ENCODE measurements at places on chromosomes 16 and 17. TPM values are rescaled to one million over a fixed set of nuclear protein-coding genes. Genes with fewer than 3 reads are reported as not detected.

Gene KRT40
- total RNA-seq = not detected

Gene RUNDC3A
- 1.8 TPM for total RNA-seq

Gene SLC16A13
- total RNA-seq = 0.19 TPM

Gene MOSMO
- 18.5 TPM for total RNA-seq

Gene GUCY2D
- not detected for total RNA-seq

Gene SPATA32
- total RNA-seq = not detected

Gene FGF11
- 1.3 TPM for total RNA-seq

Gene CDRT4
- 1.6 TPM for total RNA-seq

Gene MMP2
- total RNA-seq = 226 TPM

Gene KRTAP4-3
- not detected for total RNA-seq

DNA sequence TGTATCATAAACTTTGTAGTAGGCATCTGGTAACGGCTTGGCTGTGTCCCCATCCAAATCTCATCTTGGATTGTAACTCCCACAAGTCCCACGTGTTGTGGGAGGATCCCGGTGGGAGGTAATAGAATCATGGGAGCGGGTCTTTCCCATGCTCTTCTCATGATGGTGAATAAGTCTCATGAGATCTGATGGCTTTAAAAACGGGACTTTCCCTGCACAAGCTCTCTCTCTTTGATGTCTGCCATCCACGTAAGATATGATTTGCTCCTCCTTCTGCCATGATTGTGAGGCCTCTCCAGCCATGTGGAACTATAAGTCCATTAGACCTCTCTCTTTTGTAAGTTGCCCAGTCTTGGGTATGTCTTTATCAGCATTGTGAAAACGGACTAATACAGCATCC is 248.7 kb downstream of the SNX29 start:
- H3K27ac ChIP-seq = no peak overlapping the region
- no peaks in the 10 kb centered on the region for H3K27me3 ChIP-seq
- no peaks in the 10 kb centered on the region for H3K4me1 ChIP-seq
- no peaks in the 10 kb centered on the region for H3K36me3 ChIP-seq

- DNase-seq = no peak
- H3K27me3 ChIP-seq = no peaks in the 10 kb centered on the region
Observed at GRCh38 chr17:7477392-7478275, 1.8 kb downstream of the ZBTB4 start.

- H3K4me1 ChIP-seq = no peaks in the 10 kb centered on the region
- H3K27me3 ChIP-seq = no peaks in the 10 kb centered on the region
Observed at GRCh38 chr17:37430051-37430627, 23.5 kb downstream of the TADA2A start.

GRCh38 chr17:64148699-64149098 is 18.8 kb upstream of the ERN1 start:
- DNase-seq = no peak
- peak overlapping the region; percentile 38 for H3K27ac ChIP-seq
- H3K27me3 ChIP-seq = no peaks in the 10 kb centered on the region
- peaks cover 37% of the 10 kb centered on the region for H3K4me1 ChIP-seq

DNA sequence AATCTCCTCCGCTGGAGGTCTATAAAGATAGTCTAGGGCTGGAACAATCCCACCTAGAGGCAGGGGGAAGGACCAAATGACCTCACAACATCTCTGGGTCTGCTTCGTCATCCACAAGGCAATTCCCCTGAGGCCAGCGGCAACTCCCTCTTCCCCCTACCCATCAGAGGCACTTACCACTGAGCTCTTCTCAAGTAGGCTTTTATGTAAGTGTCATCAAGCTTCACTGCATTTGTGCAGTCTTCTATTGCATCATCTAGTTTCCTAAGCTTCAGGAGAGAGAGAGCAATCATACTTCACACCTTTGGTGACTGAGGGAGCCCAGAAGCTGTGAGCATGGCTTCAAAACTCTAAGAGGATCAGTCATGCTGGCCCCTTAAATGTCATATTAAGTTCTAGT is 21.0 kb downstream of the CNP start:
- DNase-seq = no peak
- H3K4me1 ChIP-seq = peaks cover 4% of the 10 kb centered on the region
- H3K4me3 ChIP-seq = no peak overlapping the region
- H3K27ac ChIP-seq = no peak overlapping the region

GRCh38 chr17:18626152-18626870 is 17.9 kb downstream of the TBC1D28 start:
- H3K4me3 ChIP-seq = peak overlapping the region; percentile 49
- no peaks in the 10 kb centered on the region for H3K27me3 ChIP-seq
- H3K36me3 ChIP-seq = no peaks in the 10 kb centered on the region
- no peak overlapping the region for H3K27ac ChIP-seq
- no peak for DNase-seq

DNA sequence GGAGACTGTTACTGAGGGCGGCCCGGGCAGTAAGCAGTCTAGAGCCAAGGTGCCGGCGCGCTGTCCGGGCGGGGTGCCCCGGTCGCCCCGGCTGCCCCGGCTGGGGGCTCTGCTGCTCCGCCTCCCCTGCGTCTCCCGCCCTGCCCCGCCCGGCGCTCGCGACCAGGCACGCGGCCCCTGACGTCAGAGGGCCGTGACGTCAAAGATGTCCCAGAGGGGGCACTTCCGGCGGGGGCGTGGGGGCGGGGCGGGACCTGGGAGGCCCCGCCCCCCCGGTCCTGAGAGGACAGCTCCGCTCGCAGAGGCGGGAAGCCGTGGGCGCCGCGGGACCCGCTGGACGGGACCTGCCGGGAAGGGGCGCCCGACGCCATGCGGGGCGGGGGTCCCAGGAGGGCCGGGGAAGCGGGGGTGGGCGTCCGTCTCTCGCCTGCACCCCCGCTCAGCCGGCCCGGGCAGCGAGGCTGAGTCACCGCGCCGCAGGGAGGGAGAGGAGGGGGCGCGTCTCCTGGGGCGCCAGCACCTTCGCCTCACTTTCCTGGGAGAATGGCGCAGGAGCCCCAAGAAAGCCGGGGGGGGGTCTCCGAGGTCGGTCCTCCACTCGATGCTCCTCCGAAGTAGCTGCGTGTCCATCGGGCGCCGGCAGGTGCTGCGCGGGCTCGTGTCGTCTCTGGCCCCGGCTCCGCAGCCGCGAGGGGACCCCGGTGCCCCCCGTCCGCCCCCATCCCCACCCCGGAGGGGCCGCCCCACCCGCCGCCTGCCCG is 4.4 kb upstream of the HIC1 start:
- peaks cover 56% of the 10 kb centered on the region for H3K4me1 ChIP-seq
- DNase-seq = peak; percentile 93
- peaks cover 41% of the 10 kb centered on the region for H3K27me3 ChIP-seq
- H3K27ac ChIP-seq = peak overlapping the region; percentile 62
- H3K36me3 ChIP-seq = no peaks in the 10 kb centered on the region

GRCh38 chr16:64422259-64422658 is 699.6 kb downstream of the CDH11 start:
- no peaks in the 10 kb centered on the region for H3K4me1 ChIP-seq
- H3K4me3 ChIP-seq = no peak overlapping the region
- no peak for DNase-seq

- no peak for DNase-seq
- peaks cover 40% of the 10 kb centered on the region for H3K36me3 ChIP-seq
- H3K27ac ChIP-seq = no peak overlapping the region
- peaks cover 51% of the 10 kb centered on the region for H3K4me1 ChIP-seq
- no peak overlapping the region for H3K4me3 ChIP-seq
Observed at GRCh38 chr17:39205112-39205526, 5.0 kb downstream of the RPL19 start.

- H3K4me3 ChIP-seq = peak overlapping the region; percentile 67
- no peaks in the 10 kb centered on the region for H3K36me3 ChIP-seq
- peaks cover 85% of the 10 kb centered on the region for H3K4me1 ChIP-seq
- H3K27ac ChIP-seq = peak overlapping the region; percentile 20
- no peaks in the 10 kb centered on the region for H3K27me3 ChIP-seq
- DNase-seq = no peak
Observed at GRCh38 chr16:85173146-85173980, 61.1 kb upstream of the CIBAR2 start.

- H3K4me1 ChIP-seq = peaks cover 60% of the 10 kb centered on the region
- no peaks in the 10 kb centered on the region for H3K27me3 ChIP-seq
- no peak for DNase-seq
- peak overlapping the region; percentile 72 for H3K4me3 ChIP-seq
- H3K27ac ChIP-seq = peak overlapping the region; percentile 98
- H3K36me3 ChIP-seq = peaks cover 55% of the 10 kb centered on the region
Observed at GRCh38 chr17:7845359-7846062, 9.4 kb upstream of the TMEM88 start.

- H3K4me3 ChIP-seq = peak overlapping the region; percentile 70
- peaks cover 7% of the 10 kb centered on the region for H3K36me3 ChIP-seq
- H3K4me1 ChIP-seq = peaks cover 87% of the 10 kb centered on the region
- DNase-seq = no peak
Observed at GRCh38 chr17:40101367-40102210, 1.2 kb upstream of the NR1D1 start.

GRCh38 chr17:14359163-14360020 is 58.5 kb downstream of the HS3ST3B1 start:
- H3K4me1 ChIP-seq = no peaks in the 10 kb centered on the region
- H3K27ac ChIP-seq = no peak overlapping the region
- H3K27me3 ChIP-seq = peaks cover 4% of the 10 kb centered on the region
- no peak overlapping the region for H3K4me3 ChIP-seq
- no peak for DNase-seq
- no peaks in the 10 kb centered on the region for H3K36me3 ChIP-seq

- no peaks in the 10 kb centered on the region for H3K27me3 ChIP-seq
- DNase-seq = no peak
- H3K36me3 ChIP-seq = peaks cover 28% of the 10 kb centered on the region
- H3K27ac ChIP-seq = no peak overlapping the region
- no peak overlapping the region for H3K4me3 ChIP-seq
Observed at GRCh38 chr17:67107811-67108775, 63.7 kb downstream of the CACNG1 start.

- no peak for DNase-seq
- H3K36me3 ChIP-seq = no peaks in the 10 kb centered on the region
- no peak overlapping the region for H3K27ac ChIP-seq
Observed at GRCh38 chr16:2016407-2016922, 3.1 kb upstream of the NPW start.

DNA sequence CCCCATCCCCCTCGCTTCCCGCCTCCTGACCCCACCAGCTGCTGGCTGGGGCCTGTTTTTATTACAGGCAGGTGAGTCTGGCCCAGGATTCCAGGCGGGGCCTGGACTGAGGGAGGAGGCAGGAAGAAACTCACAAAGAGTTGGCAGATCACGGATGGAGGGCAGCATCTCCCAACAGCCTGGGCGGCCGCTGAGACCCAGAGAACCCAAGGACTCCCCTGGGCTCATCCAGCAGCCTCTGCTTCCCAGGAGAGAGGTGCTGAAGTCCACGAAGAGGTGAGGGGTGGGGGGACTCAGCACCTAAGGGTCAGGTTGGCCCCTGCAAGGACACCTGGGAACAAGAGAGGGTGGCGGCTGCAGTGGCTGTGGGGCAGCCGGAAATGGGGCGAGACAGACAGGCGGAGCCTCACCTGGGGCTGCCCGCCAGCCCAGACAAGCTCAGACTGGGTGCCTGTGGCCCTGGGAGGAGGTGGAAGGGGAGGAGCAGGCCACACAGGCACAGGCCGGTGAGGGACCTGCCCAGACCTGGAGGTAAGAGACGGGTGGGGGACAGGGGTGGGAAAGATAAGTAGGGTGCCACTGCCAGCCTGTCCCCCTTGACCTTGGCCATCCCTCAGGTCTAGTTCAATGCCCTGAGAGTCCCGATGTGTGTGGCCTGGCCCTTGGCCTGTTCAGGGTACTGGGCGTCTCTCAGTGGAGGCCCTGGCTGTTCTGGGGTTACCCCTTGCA is 8.7 kb upstream of the ADGRG1 start:
- peaks cover 10% of the 10 kb centered on the region for H3K4me1 ChIP-seq
- no peaks in the 10 kb centered on the region for H3K27me3 ChIP-seq
- DNase-seq = no peak
- no peak overlapping the region for H3K27ac ChIP-seq
- no peaks in the 10 kb centered on the region for H3K36me3 ChIP-seq

- H3K4me3 ChIP-seq = no peak overlapping the region
- H3K27me3 ChIP-seq = no peaks in the 10 kb centered on the region
- no peak for DNase-seq
Observed at GRCh38 chr17:76345377-76345974, 8.2 kb downstream of the PRPSAP1 start.

- no peak overlapping the region for H3K4me3 ChIP-seq
- no peaks in the 10 kb centered on the region for H3K27me3 ChIP-seq
- no peak overlapping the region for H3K27ac ChIP-seq
- H3K36me3 ChIP-seq = no peaks in the 10 kb centered on the region
- no peak for DNase-seq
Observed at GRCh38 chr16:11494433-11494832, 92.3 kb downstream of the LITAF start.

- H3K27me3 ChIP-seq = no peaks in the 10 kb centered on the region
- peak overlapping the region; percentile 74 for H3K27ac ChIP-seq
- peaks cover 25% of the 10 kb centered on the region for H3K36me3 ChIP-seq
- peaks cover 78% of the 10 kb centered on the region for H3K4me1 ChIP-seq
Observed at GRCh38 chr17:75476752-75477489, 20.5 kb downstream of the TMEM94 start.

DNA sequence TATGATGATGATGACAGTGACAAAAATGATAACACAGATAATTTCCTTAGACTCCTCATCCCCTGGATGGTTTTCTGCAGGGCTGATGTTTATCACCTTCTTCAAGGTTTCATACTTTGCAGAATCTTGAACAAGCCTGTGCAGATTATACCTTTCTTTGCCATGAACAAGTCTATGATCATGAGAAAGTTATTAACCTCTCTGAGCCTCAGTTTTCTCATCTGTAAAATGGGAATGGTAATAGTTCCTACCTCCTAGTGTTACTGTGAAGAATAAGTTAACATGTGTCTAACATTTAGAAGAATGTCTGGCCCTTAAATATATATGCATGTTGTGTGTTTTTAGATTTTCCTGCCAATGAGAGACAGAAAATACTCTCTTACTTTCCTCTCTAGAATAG is 321.8 kb downstream of the SNX29 start:
- H3K4me3 ChIP-seq = no peak overlapping the region
- DNase-seq = no peak
- no peak overlapping the region for H3K27ac ChIP-seq

DNA sequence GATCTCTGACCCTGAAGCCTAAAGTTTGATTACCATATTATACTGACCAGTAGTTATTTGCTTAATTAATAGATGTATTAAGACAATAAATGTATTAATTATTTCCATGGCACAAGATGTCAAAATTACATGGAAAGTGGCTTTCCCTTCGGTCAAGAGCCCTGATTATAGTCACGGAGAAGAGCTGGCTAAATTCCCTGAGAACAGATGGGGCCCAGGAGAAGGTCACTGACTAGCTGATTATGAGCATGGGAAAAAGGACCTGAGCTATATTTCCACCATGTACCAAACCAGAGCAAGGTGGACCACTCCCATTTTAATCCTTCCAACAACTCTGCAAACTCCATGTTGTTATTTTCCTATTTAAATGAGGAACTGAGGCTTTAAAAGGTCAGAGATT is 12.9 kb upstream of the MYO18A start:
- H3K4me3 ChIP-seq = no peak overlapping the region
- no peak overlapping the region for H3K27ac ChIP-seq
- DNase-seq = no peak
- H3K4me1 ChIP-seq = no peaks in the 10 kb centered on the region
- no peaks in the 10 kb centered on the region for H3K27me3 ChIP-seq

Measured in esophagus muscularis mucosa (tissue), 4 donors.